ENCODE measurements at places on chromosomes 12 and 14.

DNA sequence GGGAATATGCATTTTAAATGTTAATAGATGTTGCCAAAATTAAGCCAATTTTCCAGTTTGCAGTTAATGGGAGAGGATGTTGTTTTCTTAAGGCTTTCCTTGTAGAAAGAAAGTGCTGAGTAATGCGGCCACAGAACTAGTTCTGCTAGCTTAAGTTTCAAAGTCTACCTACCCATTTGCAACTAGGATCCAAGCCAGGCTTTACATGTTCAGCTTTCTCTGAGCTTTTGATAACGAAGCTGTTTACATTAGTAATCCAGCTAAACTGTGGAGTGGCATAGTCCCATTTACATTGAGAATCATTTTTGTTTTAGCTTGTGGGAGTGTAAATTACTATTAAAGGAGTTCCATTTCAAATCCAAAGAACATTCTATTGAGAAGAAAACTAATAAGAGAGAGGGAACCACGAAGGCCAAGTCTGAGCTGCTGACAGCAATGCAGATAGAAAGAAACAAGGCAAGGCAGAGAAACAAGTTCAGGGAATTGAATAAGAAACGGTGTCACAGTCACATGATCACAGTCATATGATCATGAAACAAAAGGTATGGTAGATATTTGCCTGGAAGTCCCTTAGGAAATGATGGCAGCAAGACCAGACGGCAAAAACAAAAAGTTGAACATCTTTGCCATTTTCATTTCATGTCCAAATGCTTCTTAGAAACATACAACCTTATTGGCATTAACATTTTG lies 274.9 kb downstream of the PAWR start:
- no peak overlapping the region for H3K27ac ChIP-seq
- no peak overlapping the region for H3K4me3 ChIP-seq
- H3K27me3 ChIP-seq: no peaks in the 10 kb centered on the region
- no peaks in the 10 kb centered on the region for H3K4me1 ChIP-seq
- no peaks in the 10 kb centered on the region for H3K36me3 ChIP-seq
- DNase-seq: no peak

DNA sequence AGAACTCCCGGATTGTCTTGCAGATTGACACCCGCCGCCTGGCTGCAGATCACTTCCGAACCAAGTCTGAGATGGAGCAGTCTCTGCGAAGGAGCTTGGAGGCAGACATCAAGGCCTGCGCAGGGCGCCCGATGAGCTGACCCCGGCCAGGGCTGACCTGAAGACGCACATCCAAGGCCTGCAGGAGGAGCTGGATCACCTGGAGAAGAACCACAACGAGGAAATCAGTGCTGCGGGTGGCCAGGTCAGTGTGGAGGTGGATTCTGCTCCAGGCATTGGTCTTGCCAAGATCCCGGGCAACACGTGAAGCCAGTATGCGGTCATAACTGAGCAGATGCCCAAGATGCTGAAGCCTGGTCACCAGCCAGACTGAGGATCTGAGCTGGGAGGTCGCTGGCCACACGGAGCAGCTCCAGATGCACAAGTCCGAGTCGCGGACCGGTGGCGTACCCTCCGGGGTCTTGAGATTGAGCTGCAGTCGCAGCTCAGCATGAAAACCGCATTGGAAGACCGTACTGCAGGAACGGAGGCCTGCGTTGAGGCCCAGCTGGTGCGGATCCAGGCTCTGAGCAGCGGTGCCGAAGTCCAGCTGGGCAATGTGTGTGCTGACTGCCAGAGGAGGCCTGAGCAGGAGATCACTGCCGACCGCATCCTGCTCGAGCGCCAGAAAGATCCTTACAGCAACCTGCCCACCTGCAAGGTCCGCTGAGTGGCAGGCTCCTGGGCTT lies 12.4 kb upstream of the A2M start:
- H3K27ac ChIP-seq: no peak overlapping the region
- no peak for DNase-seq
- no peak overlapping the region for H3K4me3 ChIP-seq

DNA sequence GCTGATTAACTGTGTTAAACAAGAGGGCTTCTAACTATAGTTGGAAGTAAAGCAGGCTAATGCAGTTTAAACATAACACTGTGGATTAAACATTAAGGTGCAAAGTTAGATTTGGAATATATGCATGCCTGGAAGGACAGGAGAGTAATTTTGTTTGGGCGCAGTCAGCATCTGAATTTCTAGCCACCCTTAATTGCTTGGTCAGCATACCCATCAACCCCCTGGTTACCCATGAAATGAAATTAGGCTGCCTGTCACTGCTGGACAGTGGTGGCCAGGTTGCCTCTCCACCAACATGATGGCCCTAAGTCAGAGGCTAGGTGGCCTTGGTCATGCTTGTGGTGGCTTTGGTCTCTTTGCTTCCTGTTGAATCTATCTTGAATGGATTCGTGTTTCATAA lies 30.0 kb upstream of the PTPRB start:
- peaks cover 2% of the 10 kb centered on the region for H3K27me3 ChIP-seq
- H3K27ac ChIP-seq: no peak overlapping the region
- no peak for DNase-seq
- H3K36me3 ChIP-seq: no peaks in the 10 kb centered on the region
- H3K4me1 ChIP-seq: no peaks in the 10 kb centered on the region
- H3K4me3 ChIP-seq: no peak overlapping the region

- no peak overlapping the region for H3K27ac ChIP-seq
- H3K36me3 ChIP-seq: no peaks in the 10 kb centered on the region
- no peak for DNase-seq
- H3K27me3 ChIP-seq: peaks cover 45% of the 10 kb centered on the region
Observed at GRCh38 chr14:59630288-59630963, 53.8 kb upstream of the CCDC175 start.

DNA sequence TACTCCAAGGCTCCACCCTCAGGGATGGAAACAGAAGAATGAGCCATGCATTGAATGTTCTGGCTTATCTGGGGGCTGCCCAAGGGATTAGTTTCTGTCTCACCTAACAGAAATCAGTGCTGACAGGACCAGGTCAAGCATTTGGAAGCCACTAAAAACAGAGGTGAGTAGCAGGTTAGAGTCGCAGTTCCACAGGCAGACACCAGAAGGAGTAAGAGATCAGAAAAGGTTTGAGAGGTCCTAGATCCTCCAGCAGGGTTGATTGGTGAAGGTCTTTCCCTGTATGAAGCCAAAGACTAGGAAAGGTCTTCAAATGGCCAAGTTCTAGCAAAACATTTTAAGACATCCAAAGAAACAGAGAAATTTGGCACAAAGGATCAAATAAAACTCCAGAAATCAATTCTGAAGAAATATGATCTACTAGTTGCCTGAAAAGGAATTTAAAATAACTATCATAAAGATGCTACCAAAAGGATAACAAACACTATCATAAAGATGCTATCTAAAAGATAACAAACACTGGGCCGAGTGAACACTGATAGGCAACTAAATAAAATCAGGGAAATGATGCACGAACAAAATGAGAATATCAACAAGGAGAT lies 19.5 kb upstream of the TTC9 start:
- H3K4me3 ChIP-seq: no peak overlapping the region
- peak; percentile 51 for DNase-seq
- H3K36me3 ChIP-seq: peaks cover 7% of the 10 kb centered on the region
- H3K27ac ChIP-seq: no peak overlapping the region

- no peaks in the 10 kb centered on the region for H3K27me3 ChIP-seq
- peaks cover 45% of the 10 kb centered on the region for H3K36me3 ChIP-seq
- H3K4me1 ChIP-seq: peaks cover 7% of the 10 kb centered on the region
- peak overlapping the region; percentile 60 for H3K27ac ChIP-seq
Observed at GRCh38 chr12:53287741-53288216, 7.6 kb upstream of the PFDN5 start.

DNA sequence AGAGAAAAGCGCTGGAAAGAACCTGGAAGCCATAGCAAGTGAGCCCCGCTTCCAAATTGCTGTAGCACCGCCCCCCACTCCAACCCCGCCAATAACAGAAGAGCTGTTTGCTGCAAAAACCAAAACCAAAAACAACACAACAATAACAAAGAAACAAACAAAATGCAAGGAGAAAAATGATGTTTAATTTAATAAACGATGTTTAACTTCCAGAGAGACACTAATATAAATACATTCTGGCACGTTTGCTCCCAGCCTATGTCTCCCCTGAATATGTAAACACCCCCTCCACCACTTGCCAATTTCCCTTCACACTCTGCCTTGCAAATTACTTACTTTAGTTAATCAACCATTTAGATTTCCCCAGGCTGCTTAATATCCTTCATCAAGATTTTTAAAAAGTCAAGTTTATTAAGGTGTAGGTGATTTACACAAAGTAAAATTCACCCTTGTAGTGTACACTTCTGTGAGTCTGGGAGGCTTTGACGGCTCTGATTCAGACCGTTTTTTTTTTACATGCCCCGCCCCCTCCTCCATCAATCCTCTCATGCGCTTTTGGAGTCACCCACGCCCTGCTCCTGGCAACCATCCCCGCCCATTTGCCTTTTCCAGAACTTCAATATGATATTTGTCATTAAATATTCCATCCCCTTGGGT lies 482 bp upstream of the IFI27L2 start:
- peak overlapping the region; percentile 18 for H3K27ac ChIP-seq
- peaks cover 26% of the 10 kb centered on the region for H3K4me1 ChIP-seq
- peak overlapping the region; percentile 87 for H3K4me3 ChIP-seq
- DNase-seq: peak; percentile 32
- no peaks in the 10 kb centered on the region for H3K36me3 ChIP-seq
- peaks cover 21% of the 10 kb centered on the region for H3K27me3 ChIP-seq

DNA sequence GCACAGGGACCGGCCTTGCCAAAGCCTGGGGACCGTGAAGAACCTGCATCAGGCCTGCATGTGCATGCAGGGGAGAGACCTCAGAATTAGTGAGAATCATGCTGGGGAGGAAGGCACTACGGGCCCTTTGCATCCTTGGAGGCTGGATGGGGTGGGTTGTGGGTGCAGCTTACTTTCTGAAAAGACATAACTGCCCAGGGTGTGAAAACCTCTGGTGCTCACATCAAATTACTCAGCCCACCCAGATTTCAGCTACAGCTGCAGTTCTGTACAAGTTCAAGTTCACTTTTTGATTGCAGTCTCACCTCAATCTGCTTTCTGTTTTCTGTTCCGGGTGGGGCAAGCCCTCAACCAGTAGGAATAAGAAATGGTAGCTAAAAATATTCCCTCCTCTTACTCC lies 130.6 kb downstream of the SLC15A4 start:
- no peaks in the 10 kb centered on the region for H3K36me3 ChIP-seq
- no peak overlapping the region for H3K27ac ChIP-seq
- DNase-seq: no peak
- no peak overlapping the region for H3K4me3 ChIP-seq
- no peaks in the 10 kb centered on the region for H3K4me1 ChIP-seq

DNA sequence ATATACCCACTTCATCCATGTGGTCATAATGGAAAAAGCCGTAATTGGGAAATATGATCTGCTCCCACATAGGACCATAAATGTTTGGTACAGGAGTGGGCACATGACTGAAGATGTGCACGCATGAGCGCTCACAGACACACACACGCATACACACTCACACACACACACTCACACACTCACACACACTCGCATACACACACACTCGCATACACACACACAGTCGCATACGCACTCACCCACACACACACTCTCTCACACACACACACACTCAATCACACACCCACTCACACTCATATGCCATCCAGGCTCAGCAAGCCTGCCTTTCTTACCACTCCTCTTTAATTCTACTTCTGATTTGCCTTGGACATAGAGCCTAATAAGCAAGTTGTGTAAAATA lies 45.6 kb upstream of the EGLN3 start:
- peaks cover 9% of the 10 kb centered on the region for H3K4me1 ChIP-seq
- peaks cover 6% of the 10 kb centered on the region for H3K27me3 ChIP-seq
- H3K4me3 ChIP-seq: no peak overlapping the region

- no peaks in the 10 kb centered on the region for H3K4me1 ChIP-seq
- H3K36me3 ChIP-seq: no peaks in the 10 kb centered on the region
- no peaks in the 10 kb centered on the region for H3K27me3 ChIP-seq
- no peak overlapping the region for H3K4me3 ChIP-seq
Observed at GRCh38 chr12:100741084-100741711, 53.4 kb upstream of the ANO4 start.

DNA sequence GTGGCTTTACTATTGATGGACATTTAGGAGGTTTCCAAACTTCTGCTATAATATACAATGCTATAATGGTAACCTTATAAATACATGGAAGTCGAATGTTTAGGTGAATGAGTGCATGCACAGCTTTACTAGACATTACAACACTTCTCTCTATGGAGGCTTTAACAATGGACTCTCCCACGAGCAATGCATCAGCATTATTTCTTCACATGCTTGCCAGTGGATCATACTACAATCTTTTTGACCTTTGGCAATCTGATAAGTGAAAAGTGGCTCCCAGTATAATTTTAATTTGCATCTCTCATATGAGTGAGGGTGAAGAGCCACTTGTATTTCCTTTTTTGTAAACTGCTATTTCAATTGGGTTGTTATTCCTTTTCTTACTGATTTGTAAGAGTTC lies 18.2 kb downstream of the RDH12 start:
- H3K36me3 ChIP-seq: no peaks in the 10 kb centered on the region
- DNase-seq: no peak
- no peak overlapping the region for H3K27ac ChIP-seq
- no peaks in the 10 kb centered on the region for H3K4me1 ChIP-seq
- H3K27me3 ChIP-seq: peaks cover 22% of the 10 kb centered on the region

- H3K4me1 ChIP-seq: peaks cover 41% of the 10 kb centered on the region
- H3K4me3 ChIP-seq: no peak overlapping the region
- peaks cover 2% of the 10 kb centered on the region for H3K36me3 ChIP-seq
- no peak overlapping the region for H3K27ac ChIP-seq
Observed at GRCh38 chr12:103503546-103504480, 8.0 kb upstream of the C12orf42 start.

DNA sequence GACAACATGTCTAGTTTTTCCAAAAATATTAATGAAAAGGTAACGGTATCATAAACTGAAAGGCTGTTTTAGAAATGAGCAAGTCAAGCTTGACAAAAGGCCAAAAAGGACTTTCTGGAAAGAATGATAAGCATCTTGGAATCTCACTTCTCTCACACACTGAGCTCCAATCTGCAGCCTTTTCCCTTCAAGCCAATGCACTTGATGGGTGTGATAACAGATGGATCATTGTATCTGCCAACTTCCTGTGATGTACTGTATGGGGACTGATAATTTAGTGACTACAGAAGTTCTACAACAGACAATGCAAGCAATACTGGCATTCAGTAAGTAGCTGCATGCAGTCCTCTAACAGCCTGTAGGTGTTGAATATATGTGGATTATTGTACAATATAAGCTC lies 147.1 kb downstream of the MED13L start:
- H3K27me3 ChIP-seq: no peaks in the 10 kb centered on the region
- H3K4me1 ChIP-seq: peaks cover 54% of the 10 kb centered on the region
- DNase-seq: no peak
- no peak overlapping the region for H3K4me3 ChIP-seq
- H3K36me3 ChIP-seq: peaks cover 2% of the 10 kb centered on the region

- H3K27ac ChIP-seq: peak overlapping the region; percentile 70
- no peaks in the 10 kb centered on the region for H3K27me3 ChIP-seq
- peaks cover 17% of the 10 kb centered on the region for H3K4me1 ChIP-seq
Observed at GRCh38 chr12:64729909-64730587, 29.2 kb downstream of the GNS start.
